H7 (cell line): ENCODE measurements at places on chromosomes 1 and 21.
A peak's percentile ranks its signal among the peaks of the same experiment; 100 is the strongest.

GRCh38 chr1:155379180-155379579, 58.5 kb downstream of the RUSC1 start:
- DNase-seq: no peak

- DNase-seq: no peak
Measured at GRCh38 chr1:223853748-223854147, 8.0 kb upstream of the TP53BP2 start.

DNA sequence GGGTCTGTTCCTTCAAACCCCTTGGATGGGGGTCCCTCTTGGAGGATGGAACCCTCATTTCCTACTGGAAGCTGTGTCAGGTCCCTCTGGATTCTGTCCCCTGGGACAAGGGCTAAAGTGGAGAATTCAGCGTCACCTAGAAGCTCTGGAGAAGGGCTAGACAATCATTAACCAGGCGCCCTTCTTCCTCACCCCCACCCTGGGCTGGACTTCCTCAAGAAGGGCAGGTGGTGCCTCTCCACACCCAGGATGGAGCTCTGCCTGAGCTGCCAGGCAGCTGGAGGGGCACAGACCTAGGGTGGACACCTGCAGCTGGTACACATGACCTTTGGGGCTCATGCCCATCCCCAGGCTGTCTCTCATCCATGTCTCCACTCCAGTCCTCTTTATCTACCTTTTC, 3.6 kb downstream of the CELF3 start:
- DNase-seq: no peak

DNA sequence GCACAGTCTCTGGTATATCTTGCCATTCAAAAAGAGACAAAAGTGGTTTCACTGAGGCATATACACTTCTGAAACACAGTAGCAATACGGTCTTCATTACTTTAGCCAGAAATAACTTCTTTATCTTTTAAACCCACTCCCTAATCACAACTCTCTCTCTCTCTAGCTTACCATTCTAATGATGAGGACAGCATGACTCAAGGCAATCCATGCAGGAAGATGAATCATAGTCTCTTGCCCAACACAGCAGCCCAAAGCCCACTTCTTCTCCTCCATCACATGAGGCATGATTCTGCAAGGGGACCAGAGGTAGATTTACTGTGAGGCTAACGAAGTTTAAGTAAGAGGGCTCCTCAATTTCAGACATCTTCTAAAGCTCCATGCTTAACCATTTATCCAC, 285.0 kb upstream of the NR5A2 start:
- no peak for DNase-seq

- peak; percentile 94 for DNase-seq
Measured at GRCh38 chr1:18581420-18581880, 49.2 kb upstream of the PAX7 start.

DNA sequence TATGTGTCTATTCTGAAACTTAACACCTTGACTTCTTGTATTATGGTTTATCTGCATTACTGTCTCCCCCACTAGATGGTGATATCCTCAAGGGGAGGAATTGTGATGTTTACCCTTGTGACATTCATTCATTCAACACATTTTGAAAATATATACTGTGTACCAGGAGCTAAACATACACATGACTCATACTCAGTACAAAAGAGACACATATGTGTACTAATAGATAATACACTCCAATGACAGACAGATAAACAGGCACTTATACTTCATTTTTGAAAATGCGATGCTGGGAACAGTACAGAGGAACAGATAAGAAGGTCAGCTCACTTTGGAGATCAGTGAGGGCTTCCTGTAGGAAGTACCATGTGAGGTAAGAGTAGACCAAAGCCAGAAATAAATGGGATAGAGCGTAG, 8.9 kb upstream of the RAB3GAP2 start:
- peak; percentile 5 for DNase-seq

GRCh38 chr1:242454262-242455051, 70.0 kb downstream of the PLD5 start:
- peak; percentile 56 for DNase-seq

DNA sequence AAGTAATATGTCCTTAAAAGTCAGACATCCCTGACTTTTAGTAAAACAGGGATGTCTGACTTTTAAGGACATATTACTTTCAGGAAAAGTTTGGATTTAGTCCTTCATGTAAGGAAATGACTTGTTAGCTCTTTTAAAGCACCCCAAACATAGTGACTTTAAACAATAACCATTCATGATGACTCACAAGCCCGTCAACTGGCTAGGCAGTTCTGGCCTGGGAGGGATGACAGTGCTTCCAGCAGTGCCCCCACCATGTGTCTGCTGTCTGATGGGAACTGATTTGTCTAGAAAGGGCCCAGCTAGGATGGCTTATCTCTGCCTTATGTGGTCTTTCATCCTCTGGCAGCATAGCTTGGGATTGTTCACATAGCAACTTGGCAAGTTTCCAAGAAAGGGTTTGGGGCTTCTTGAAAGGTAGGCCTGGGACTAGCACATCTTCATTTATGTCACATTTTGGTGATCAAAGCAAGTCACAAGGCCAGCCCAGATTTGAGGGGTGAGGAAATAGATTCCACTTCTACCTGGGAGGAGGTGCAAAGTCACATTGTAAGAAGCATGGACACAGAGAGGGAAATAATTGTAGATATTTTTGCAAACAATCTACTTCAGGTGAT, 143.5 kb downstream of the C1orf94 start:
- no peak for DNase-seq

DNA sequence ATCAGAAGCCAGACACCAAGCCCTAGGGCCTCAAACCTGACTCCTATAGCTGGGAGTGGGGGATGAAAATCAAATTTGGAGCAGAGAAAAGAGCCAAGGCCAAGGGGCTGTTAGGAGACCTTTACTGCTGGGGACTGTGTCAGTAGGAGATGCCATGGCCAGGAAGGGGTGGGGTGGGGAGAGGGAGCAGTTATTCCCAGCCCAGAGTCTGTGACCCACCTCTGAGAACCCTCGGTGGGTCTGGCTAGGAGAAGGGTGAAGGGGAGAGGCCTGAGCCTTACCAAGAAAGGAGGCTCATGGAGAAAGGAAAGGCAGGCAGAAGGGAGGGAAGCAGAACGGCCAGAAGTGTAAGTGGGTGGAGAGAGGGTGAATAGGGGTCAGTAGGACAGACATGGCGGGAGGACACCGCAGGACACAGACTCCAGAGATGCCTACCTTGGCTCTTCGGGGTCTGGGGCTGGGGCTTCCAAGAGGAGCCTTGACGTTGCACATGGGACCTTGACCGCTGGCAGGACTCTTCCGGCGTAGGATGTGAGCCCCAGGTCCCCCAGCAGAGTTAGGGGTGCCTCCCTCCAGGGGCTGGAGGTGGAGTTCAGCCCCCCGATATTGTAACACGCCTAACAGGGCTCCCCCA, 1.2 kb downstream of the ADAMTS4 start:
- DNase-seq: no peak

GRCh38 chr1:44641126-44642102, 32.9 kb downstream of the TMEM53 start:
- DNase-seq: no peak

- no peak for DNase-seq
Measured at GRCh38 chr1:228150120-228150460, 360 bp downstream of the GJC2 start.

DNA sequence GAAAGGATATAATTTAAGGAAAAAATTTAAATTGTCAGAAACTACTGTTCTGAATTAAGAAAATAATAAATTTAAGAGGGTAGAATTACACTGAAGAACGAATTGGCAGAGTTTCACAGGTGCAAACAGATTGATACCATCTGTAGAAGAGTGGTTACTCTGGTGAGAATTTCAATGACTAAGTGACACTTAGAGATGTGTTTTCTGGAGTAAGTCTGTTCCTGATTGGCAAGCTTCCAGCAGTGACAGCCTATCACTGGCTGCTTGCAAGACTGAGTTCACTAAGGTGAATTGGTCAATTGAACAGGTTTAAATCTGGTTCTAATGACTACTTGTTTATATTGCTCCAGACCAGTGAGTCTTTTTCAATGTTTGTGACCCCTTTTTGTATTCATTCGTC, 838.2 kb upstream of the RGS18 start:
- no peak for DNase-seq

DNA sequence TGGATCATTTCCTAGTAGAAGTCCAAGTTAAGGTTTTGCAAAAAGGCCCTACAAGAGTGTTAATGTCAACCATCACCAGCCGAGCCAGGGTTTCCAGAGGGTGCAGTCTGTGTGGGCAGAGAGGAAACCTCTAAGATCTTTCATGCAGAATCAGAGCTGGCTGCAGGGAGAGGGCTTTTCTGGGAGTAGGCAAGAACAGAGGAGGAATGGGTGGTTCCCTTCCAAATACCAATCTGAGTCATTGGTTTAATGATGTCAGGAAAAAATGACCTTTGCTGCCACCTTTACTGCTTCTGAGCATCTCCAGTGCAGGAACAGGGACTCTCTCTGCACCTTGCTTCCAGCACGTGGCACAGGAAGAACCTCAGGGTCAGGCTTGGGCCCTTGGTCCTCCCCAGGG, 73.8 kb downstream of the TNR start:
- no peak for DNase-seq

- no peak for DNase-seq
Measured at GRCh38 chr21:33257094-33257803, 8.9 kb upstream of the IL10RB start.

DNA sequence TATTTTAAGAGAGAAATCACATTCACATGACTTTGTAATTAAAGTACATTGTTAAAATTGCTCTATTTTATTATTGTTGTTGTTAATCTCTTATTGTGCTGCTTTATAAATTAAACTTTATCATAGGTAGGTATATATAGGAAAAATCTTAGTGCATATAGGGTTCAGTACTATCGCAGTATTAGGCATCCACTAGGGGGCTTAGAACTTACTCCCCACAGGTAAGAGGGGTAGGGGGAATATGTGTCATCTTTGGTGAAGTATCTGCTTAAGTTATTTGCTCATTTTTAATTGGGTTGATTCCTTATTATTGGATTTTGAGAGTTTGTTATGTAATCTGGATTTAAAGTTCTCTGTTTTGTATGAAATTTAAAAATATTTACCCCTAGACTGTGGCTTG, 385.2 kb downstream of the DUSP10 start:
- peak; percentile 5 for DNase-seq

DNA sequence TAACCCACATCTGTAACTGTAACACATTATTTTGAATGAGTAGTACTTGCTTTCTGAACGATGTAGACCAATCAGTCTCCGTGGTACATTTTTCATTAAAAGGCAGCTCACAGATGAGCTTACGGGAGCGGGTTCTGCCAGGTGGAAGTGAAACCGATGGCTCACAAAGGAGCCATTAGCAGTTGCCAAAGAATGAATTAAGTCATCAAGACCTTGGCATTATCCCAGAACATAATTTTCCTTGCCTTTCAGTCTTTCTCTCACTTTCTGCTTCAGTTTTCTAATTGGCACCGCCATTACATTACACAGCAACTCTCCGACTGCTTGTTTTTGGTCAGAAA, 33.5 kb upstream of the UTS2 start:
- DNase-seq: no peak

DNA sequence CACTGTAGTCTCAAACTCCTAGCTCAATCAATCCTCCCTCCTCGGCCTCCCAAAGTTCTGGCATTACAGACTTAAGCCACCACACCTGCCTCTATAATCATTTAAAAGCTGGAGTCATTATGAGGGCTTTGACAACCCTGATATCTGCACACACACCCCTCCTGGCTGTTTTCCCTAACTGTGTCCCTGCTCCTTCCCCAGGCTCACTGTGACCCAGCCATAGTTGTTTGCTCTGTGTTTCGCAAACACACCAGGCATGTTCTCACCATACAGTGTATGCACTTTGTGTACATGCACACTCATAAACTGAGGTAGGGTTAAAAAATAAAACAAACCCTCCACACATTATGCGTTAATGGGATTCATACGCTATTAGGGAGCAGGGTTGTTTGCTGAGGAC, 21.8 kb upstream of the IL20 start:
- DNase-seq: no peak

DNA sequence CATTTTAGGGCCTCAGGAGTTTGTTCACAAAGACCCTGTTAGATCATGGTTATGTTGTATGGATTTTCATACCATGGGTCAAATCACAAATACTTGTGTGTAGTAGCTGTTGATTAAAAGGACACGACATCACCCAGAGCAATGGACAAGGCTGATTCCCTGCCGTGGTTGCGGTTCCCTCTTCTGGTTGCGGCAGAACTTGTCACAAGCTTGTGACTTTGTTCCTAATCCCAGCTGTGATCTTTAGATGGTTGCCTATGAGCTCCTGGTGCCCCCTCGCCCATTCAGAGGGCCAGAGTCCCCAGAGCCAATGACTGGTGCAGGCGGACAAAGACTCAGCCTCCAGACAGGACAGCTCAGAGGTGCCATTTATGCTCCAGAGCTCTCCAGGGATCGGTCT, 11.8 kb upstream of the SDHB start:
- no peak for DNase-seq

DNA sequence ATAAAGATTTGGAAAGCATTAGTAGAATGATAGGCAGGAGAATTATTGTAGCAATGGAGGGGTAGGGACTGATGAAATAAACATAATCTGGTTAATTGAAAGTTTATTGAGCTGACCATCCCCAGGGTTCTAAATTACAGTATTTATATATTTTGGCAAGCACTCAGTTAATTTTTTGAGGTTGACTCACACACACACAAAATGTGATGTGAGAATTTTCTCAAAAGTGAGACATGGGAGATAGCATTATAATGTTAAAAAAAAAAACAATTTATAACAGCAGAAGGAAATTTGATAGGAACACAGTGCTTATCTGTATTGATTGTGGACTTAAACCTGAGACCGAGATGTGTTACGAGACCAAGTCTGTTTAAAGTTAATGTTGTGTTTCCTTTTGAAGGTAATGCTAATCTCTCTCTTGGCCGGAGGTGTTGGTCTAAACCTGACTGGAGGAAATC, 24.6 kb downstream of the TRIM45 start:
- no peak for DNase-seq
